ENCODE measurements at places on chromosomes 4 and X. TPM values are rescaled to one million over a fixed set of nuclear protein-coding genes. Genes with fewer than 3 reads are reported as not detected.
A peak's percentile ranks its signal among the peaks of the same experiment; 100 is the strongest.

DNA sequence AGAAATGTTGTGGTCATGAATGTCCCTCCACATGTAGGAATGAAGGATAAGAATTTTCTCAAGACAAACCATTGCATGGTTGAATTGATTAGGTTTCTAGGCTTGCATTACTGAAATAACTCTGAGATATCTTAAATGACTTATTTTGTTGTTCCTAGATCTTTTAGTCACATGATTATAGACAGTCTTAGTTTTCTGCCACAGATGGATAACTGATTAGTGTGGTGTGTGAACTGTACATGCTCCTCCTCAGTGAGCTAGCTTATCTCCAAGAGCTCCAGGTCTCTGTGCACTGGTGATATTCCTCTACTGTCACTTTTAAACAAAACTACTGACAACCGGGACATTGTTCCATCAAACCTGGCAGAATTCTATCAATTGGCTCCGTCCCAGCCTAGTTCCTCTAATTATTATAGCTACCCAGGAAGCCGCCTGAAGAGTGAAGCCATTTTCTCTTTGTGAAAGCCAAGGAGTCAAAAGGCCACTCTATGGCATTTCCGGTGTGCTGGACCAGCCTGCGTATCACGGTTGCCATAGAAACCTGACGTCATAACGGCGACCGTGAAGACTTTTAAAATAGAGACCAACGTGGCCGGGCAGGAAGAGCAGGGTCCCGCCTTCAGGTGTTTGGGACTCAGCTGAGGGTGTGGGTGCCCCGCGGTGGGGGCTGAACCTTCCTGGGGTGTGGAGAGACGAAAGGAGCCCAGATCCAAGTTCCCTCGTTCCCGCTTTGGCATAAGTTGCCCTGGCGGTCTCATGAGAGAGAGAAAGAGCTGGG lies 28.1 kb downstream of the BEX3 start:
- DNase-seq, result peak; percentile 77

DNA sequence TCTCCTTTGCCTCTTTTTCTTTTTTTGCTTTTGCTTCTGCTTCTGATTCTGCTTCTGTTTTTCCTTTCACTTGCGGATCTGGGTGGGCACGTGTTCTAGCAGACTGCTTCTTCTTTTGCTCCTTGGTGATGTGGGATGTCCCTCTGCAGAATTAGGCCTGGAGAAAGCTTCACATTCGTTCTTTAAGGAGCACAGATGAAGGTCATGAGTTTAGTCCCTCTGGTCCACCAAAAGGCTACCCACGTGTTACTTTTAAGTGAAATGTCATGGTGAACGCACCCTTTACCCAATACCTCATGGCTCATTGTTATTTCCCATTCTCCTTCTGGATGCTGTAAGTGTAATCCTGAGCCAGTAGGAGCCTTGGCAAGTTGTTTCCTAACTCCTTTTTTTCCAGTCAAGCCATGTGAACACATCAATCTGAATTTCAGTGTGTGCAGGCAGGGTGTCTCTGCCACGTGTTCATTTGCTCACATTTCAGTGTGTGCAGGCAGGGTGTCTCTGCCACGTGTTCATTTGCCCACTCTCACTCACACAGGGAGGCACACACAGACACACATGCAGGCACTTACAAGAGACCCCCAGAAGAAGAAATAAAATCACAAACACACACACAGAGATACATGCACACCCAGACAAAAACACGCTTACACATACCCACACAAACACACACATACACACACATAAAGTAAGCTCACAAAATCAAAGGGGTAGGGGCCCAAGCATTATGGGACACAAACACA lies 36.9 kb downstream of the NBDY start:
- DNase-seq, result no peak

DNA sequence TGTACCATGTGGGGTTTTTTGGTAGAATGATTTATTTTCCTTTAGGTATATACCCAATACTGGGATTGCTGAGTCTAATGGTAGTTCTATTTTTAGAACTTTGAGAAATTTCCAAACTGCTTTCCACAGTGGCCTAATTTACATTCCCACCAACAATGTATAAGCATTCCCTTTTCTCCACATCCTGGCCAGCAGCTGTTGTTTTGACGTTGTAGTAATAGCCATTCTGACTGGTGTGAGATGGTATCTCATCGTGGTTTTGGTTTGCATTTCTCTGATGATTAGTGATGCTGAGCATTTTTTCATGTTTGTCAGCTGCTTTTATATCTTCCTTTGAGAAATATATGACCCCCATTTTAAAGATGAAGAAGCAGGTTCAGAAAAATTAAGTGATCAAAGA lies 153.7 kb downstream of the CBR4 start:
- no peak for DNase-seq

GRCh38 chrX:69109706-69110105 lies 55.5 kb downstream of the PJA1 start:
- DNase-seq, result no peak

DNA sequence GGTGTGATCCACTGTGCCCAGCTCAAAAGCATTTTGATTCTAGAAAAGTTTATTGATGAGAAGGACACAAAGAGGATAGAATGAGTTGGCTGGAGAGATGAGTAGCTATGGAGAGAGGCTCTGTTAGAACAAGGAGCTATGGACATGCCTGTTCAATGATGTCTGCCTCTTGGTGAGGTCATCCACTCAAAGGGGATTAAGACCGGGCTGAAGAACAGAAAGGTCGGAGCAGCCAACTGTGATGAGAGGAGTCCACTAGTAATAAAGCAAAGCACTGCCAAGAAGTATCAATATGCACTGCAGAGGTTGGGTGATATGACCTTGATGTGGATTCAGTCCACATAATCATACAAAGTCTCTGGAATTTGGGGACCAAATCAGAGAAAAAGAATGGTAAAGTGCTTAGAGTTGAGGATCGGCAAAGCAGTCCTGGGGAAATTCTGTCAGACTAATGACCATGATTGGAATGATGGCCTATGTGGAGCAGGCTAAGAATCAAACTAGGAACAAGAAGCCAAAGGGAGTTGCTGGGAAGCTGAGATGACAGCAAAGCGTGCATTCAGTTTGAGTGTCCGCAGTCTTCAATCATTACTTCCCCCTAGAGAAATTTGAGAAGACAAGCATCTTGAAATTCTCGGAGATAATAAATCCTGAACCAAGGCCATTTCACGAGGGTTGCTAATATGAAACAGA lies 55.7 kb upstream of the MMAA start:
- DNase-seq, result no peak

- no peak for DNase-seq
These were observed 28.8 kb upstream of the SCOC start for GRCh38 chr4:140344621-140345020.

DNA sequence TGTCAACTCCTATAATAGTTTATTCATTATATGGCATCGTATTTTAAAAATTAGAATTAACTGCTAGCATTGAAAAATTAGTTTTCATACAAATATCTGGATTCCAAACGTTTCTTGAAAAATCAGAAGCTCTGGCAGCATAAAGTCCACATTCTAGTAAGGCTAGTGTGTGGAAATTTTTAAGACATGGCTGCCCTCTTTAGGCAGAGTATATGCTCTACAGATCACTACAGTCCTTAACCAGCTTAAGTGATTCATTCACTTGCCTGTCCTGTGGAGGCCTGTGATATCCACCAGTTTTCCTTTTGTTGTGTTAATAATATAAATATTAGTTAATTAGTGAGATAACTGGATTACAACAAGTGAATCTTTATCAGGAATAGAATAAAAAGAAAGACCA lies 287.2 kb downstream of the OPHN1 start:
- DNase-seq, result peak; percentile 70

- DNase-seq, result no peak
These were observed 21.3 kb downstream of the DIAPH2 start for GRCh38 chrX:96705905-96706304.

- no peak for DNase-seq
These were observed 33.2 kb downstream of the RELL1 start for GRCh38 chr4:37652747-37653527.

DNA sequence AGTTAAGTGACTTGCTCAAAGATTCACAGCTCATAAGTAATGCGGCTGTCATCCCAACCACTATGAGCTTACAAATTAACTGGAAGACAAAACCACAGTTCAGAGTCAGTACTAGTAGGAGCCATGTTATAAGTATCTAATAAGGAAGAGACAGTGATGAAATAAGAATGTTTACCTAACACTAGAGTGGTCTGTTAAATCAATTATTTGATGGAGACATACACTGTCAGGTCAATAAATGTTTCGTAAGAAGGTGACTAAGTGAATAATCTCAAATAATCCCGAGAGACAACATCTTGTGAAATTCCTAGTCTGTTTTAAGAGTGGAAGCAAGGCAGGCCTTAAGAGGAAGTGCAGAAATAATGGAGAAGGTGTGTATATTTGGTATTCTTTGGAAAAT lies 25.8 kb upstream of the AMELX start:
- DNase-seq, result no peak

DNA sequence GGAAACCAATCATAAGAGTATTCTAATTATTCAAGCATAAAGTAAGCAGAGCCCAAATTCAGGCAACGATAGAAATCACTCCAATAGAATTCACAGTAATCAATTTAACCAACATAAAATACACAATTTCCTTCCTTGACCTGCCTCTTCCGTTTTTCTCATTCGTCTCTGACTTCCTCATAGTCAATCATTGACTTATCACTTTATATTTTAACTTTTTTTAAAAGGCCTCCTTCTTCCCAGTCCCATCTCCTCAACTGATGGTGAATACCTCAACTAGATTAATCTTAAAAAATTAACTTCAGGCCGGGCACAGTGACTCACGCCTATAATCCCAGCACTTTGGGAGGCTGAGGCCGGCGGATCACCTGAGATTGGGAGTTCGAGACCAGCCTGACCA lies 13.3 kb downstream of the CNOT6L start:
- no peak for DNase-seq

DNA sequence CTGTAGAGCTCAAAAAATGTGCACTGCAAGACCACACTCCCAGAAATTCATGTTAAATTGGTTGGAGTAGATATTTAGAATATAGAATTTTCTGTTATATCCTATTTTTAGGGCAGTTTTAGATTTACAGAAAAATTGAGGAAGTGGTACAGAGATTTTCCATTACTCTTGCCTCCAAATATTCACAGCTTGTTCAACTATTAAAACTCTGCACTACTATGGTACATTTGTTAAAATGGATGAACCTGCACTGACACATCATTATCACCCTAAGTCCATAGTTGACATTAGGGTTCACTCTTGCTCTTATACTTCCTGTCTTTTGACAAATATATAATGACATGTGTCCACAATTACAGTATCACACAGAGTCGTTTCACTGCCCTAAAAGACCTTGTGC lies 1724.5 kb downstream of the C4orf33 start:
- DNase-seq, result no peak

- peak; percentile 68 for DNase-seq
These were observed 36.6 kb downstream of the PITX2 start for GRCh38 chr4:110586131-110586850.

GRCh38 chr4:139686130-139686529 lies 20.5 kb downstream of the MGST2 start:
- DNase-seq, result no peak

DNA sequence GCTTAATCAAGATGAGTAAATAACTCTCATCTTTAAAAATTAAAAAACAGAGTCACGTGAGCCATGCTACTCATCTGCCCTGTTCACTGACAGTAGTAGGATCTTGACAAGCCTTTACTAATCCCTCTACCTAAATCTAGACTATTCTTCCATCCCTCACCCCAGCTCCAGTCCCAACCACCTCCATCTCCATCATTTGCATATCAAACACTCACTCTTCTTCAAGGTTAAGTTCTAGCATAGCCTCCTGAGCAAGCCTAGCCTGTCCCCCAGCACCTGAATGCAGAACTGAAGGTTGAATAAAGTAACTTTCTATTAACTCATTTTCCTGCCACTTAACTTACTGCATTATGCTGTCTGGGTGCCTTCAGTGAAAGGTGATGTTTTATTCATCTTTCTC lies 72.5 kb downstream of the YIPF7 start:
- no peak for DNase-seq

- DNase-seq, result no peak
These were observed 290.6 kb upstream of the BOD1L1 start for GRCh38 chr4:13918110-13918509.

GRCh38 chr4:113050837-113051236 lies 1.4 kb downstream of the ANK2 start:
- no peak for DNase-seq

GRCh38 chrX:97461763-97462162 lies 578.1 kb downstream of the RPA4 start:
- no peak for DNase-seq

- DNase-seq, result no peak
These were observed 98.5 kb downstream of the RRAGB start for GRCh38 chrX:55816023-55816422.

Gene HGFAC
- not detected for total RNA-seq

Gene MYL5
- total RNA-seq, result 2.7 TPM

Gene CDKL5
- total RNA-seq, result 2.9 TPM

Gene PRDM8
- total RNA-seq, result 0.05 TPM

Gene MBTPS2
- total RNA-seq, result 20.0 TPM

Gene CLGN
- total RNA-seq, result 0.21 TPM

Gene KCTD8
- not detected for total RNA-seq

Gene IRF2
- 38.1 TPM for total RNA-seq

Gene LRRC66
- total RNA-seq, result not detected

Gene GIMD1
- total RNA-seq, result not detected

Gene SCARB2
- 225 TPM for total RNA-seq

Data from SK-MEL-5 (cell line).